ENCODE measurements at places on chromosomes 7 and 10. TPM values are rescaled to one million over a fixed set of nuclear protein-coding genes. Genes with fewer than 3 reads are reported as not detected.

Gene CCL24
- total RNA-seq = not detected

- no peak overlapping the region for H3K4me3 ChIP-seq
- H3K27me3 ChIP-seq = peaks cover 7% of the 10 kb centered on the region
- no peak for DNase-seq
- H3K27ac ChIP-seq = no peak overlapping the region
- no peaks in the 10 kb centered on the region for H3K4me1 ChIP-seq
Observed at GRCh38 chr10:6741541-6741941, 161.5 kb upstream of the PRKCQ start.

GRCh38 chr7:118245267-118246040, 20.9 kb downstream of the ANKRD7 start:
- no peak for DNase-seq
- no peaks in the 10 kb centered on the region for H3K4me1 ChIP-seq
- no peak overlapping the region for H3K4me3 ChIP-seq
- H3K36me3 ChIP-seq = no peaks in the 10 kb centered on the region
- no peaks in the 10 kb centered on the region for H3K27me3 ChIP-seq

DNA sequence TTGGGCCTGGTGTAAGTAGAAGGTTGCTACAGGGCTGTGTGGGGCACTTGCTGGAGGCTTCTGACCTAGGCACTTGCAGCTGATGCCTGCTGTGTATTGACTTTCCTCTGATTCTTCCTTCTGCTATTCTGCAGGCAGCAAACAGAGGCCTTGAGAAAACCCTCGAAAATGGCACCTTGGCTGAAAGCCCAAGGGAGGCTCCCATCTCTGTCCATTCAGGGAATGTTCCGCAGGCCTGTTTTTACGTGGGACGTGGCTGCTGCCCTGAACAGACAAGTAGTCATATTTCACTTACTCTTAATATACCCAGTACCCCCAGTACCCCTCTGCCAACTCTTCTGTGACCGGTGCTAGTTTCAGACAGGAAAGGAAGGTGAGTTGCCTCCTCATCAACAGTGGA, 664.7 kb downstream of the INHBA start:
- no peak overlapping the region for H3K4me3 ChIP-seq
- no peaks in the 10 kb centered on the region for H3K27me3 ChIP-seq
- H3K4me1 ChIP-seq = no peaks in the 10 kb centered on the region
- no peaks in the 10 kb centered on the region for H3K36me3 ChIP-seq
- H3K27ac ChIP-seq = no peak overlapping the region
- DNase-seq = no peak

DNA sequence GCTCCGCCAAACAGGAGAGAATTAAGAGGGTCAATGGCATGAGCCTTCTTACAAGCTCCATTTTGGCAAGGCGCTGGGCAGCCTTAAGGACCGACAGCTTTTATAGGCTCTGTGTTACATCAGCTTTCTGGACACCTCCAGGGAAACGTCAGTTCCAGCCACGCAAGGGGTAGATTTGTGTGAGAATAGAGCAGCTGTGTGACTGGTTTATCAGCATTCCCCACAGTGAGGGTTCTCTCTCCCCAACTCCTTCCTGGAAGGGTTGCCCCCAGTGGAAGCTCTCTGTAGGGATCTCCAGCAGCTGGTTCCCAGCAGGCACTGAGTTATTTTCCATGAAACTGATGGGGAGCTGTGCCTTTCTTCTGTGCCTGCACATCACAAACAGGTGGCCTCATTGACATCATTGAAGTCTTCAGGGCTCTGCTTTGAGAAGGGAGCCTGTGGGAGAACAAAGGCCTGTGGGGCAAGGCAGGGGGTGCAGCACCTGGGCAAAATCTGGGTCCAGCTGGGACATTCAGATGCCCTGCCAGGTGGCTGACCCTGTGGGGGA, at the start of gene CUZD1:
Gene CUZD1, minus strand, starts transcription at position 75 of the 550 bp plus-strand sequence. Its CDS starts 14 bp downstream, at position 61.
- no peak for DNase-seq
- no peak within 1 kb of the TSS for H3K4me3 ChIP-seq
- no peaks in the 10 kb centered on the region for H3K4me1 ChIP-seq

GRCh38 chr10:11522821-11523245, 88.6 kb downstream of the USP6NL start:
- no peak for DNase-seq
- H3K4me3 ChIP-seq = no peak overlapping the region
- H3K27me3 ChIP-seq = no peaks in the 10 kb centered on the region
- H3K4me1 ChIP-seq = peaks cover 3% of the 10 kb centered on the region

Gene STARD3NL
- 43.8 TPM for total RNA-seq

Gene ATE1
- total RNA-seq = 32.0 TPM

DNA sequence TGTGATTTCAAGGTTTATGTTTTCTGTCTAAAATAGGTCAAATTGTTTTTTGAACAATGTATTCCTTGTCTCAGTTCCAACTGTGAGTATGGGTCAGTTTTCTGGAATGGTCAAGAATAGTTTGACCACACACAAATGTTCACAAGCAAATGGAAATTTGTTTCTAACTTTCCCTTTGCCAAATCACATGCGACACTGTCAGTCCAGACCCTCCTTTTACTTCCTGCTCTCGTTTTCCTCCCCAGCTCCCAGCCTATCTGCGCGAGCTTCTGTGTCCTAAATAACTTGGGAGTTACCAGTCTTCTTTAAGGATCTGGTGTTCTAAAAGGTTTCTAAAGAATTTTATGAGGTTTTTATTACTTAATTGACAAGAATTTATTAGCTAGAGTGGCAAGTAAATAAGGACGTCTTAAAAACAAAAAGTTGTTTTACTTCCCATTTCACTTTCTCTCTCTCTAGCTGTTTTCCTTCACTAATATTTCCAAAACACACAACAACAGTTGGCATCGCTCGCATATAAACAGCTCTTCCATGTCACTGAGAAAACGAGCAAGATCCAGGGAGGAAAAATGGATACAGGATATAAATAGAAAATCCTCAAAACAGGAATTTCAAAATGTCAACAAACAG, 266.1 kb upstream of the KLF6 start:
- DNase-seq = no peak
- no peaks in the 10 kb centered on the region for H3K36me3 ChIP-seq
- H3K27ac ChIP-seq = no peak overlapping the region

- no peak overlapping the region for H3K27ac ChIP-seq
- no peaks in the 10 kb centered on the region for H3K36me3 ChIP-seq
- no peaks in the 10 kb centered on the region for H3K4me1 ChIP-seq
- no peak overlapping the region for H3K4me3 ChIP-seq
Observed at GRCh38 chr10:67050415-67050814, 124.6 kb downstream of the LRRTM3 start.

DNA sequence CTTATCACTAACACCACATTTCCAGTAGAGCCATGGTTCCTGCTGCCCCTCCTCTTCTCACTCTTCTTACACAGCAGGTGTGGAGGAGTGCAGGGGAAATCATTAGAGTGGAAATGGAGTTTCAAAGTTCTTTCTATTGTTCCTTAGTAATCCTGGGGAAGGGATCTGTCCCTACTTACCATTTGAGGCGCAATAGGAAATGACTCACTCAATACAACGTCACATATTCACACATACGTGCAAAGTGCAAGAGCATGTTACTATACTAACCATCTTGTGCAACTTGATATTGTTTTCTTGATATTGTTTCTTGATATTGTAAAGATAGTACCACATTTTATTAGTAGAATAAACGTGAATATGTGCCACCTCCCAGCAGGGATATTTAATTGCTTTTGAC, 1010.2 kb downstream of the DNAJB9 start:
- no peaks in the 10 kb centered on the region for H3K4me1 ChIP-seq
- H3K4me3 ChIP-seq = no peak overlapping the region
- no peak overlapping the region for H3K27ac ChIP-seq

Gene SUN3
- not detected for total RNA-seq

Gene CLRN3
- total RNA-seq = not detected

DNA sequence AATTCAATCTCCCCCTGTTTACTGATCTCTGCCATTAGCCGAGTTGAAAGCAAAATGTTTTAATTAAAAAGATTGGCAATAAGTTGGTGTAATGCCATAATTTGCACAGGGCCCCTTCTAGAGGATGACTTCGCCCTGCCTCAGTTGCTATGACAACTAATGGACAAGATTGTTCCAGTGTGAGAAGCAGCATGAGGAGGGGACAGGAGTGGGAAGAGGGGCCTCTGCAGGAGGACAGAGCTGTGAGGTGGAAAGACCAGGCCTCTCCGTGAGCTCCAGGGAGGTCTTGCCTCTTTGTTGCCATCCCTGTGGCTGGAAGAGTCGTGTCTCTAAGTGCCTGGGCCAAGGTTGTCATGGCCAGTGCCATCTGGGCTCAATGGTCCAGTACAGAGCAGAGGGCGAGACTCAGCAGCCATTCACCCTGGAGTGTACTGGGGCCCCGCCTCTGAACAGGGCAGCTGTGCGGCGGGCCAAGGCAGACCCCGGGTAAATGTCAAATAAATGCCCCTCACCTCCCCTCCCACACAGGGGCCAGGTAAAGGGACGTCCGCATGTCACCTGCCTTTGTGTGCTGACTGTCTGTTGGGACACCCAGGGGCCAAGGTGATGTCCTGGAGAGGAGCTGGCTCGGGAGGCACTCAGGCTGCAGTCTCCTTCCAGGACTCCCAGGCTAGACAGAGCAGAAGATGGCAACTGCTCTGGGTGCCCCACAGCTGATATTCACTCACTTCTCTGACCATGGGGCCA, 97.0 kb upstream of the RET start:
- H3K4me3 ChIP-seq = no peak overlapping the region
- no peaks in the 10 kb centered on the region for H3K36me3 ChIP-seq
- no peak overlapping the region for H3K27ac ChIP-seq
- DNase-seq = no peak
- no peaks in the 10 kb centered on the region for H3K4me1 ChIP-seq

Gene OR2A42
- not detected for total RNA-seq

DNA sequence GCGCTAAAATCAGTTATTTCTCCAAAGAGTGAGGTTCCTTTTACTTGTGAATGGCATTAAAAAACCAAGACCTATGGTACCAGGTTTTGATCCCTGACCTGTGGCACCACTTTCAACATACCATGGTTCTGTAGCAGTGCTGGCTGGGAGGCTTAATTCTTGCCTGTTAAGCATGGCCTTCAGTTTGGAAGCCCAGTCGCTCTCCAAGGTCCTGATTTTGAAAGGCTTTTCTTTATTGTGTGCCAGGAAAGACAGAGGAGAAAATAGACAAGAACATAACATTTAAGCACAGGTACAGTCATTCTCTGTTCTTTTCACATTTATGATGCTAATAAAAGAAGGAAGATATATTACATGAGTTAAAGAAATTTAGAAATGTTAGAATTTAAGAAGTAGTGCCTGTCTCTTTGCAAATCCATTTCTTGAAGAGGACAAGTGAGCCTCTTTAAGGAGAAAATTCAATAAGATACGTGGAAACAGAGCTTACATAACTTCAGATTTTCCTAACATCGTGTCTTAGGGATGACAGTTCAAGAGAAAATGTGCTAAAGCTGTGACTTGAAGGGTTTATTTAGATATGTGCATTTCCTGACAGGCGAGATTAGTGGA, 357.6 kb downstream of the DPP6 start:
- H3K27ac ChIP-seq = no peak overlapping the region
- no peak for DNase-seq
- no peaks in the 10 kb centered on the region for H3K36me3 ChIP-seq
- H3K4me1 ChIP-seq = no peaks in the 10 kb centered on the region
- no peaks in the 10 kb centered on the region for H3K27me3 ChIP-seq
- H3K4me3 ChIP-seq = no peak overlapping the region
